Left hindlimb (tissue), 1 donor: ENCODE measurements at places on chromosomes 12 and 14.

DNA sequence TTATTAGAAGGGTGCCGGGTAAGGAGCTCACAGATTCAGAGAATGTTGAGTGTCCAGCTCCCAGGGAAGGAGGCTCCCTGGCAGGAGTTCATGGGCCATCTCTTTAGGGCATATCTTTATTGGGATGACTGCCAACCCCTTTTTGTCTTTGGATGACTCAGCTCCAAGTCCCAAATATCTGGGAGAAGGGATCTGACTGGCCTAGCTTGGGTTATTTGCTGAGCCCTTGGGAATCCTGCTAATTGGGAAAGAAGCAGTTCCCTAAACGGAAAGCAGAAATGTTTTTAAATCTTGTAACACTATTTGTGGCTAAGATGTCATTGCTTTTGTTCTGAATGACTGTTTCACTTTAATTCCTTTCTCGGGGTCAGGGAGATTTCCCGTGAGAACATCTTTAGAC lies 12.6 kb downstream of the DDX55 start:
- DNase-seq, result no peak

DNA sequence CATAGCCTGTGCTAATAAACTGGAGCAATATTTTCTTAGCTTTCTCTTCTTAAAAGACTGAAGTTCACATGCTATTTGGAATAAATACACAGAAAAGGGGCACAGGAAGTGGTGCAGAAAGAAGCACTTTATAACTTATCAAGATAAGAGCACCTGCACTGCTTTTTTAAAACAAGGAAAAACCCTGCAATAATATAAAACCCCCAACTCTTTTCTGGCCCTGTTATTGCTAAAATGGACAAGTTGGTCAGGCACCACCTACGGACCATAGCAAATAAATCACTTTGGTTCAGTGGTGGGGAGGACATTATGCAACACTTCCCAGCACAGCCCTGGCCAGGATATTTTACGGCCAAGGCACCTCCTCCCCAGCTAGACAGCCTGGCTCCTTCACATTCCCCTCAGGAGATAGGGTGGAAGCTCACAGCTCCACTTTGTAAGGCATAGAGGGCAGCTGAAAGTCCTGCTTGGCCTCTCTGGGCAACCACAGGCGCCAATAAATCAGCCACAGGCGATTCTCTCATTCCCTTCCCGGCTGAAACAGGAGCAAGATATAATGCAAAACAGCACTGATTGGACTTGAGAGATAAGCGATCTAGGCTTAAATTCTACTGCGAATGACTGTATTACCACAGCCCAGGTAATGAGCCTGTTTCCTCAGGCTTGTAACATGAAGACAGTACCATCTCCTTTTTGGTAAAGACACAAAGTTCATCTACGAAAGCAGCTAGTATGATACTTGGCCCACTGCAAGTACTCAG lies 2.0 kb downstream of the ZBTB25 start:
- DNase-seq, result peak; percentile 33

DNA sequence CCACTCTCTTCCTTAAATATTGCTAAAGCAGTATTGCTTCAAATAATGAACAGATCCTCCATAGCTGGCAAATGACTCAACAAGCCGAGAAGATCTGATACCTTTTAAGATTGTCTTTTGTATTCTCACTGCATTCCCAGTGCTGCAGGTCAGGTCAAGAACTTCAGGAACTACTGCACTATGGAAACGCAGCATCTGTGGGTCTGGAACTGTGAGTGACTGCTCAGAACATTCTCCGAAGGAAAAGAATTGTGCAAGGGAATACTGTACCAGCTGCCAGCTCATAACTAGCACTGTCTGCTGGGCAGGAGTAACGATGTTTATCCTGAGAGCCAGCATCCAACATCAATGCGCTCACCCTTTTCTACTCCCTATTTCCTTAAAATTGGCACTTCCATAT lies 348.0 kb upstream of the SOX5 start:
- no peak for DNase-seq

DNA sequence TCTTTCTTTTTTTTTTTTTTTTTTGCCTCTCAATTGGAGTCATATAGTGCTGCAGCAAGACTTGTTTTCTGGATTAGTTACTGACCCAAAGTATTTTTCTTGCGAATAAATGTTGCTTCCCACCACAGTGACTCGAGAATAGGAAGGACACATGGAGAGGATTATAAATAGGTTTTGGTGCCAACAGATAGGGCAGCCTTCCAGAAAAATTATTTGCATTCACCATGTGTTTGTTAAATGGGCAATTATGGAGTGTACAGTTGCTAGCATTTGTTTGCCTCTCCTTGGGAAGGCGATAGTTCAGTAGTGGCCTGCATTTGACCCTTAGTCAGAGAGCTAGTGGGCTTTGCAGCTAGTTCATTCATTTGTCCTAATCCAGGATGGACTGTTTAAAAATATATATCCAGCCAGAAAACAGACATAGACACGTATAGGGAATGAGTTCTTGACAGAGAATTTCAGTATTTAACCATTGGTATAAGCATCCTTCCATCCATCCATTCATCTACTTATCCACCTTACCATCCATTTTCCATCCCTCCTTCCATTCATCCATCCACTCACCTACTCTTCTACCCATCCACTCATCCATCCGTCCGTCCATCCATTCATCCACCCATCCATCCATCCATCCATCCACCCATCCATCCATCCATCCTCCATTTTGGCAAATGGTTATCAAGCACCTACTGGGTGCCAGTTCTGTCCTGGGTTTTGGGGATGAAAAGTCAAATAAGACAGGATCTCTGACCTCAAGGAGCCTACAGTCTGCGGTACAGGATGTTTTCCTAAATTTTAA lies 67.5 kb downstream of the CHST11 start:
- no peak for DNase-seq

DNA sequence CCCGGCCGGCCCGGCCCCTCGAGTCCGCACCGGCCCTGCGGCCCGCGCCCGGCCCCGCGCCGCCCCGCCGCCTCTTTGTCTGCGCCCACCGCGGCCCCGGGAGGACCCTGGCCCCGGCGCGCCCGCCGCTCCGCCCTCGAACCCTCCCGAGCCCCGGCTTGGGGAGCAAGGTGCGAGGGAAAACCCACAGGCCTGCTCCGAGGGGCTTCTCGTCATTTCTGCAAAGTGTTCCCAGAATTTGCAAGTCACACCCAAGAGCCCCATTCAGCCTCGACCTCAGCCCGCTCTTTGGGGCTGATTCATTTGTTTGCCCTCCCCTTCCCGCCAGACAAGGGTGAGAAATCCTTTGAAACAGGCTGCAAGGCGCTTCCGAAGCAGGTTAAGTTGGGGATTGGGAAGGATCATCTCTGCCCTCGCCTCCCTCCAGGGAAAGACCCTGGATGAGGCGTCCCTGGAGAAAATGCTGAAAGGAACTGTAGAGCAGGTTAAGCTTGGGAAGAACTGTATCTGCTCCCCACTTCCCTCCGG lies 325 bp upstream of the CLIP1 start:
- peak; percentile 53 for DNase-seq
